Motor neuron (in vitro differentiated cells): ENCODE measurements at places on chromosomes 6 and 20.

DNA sequence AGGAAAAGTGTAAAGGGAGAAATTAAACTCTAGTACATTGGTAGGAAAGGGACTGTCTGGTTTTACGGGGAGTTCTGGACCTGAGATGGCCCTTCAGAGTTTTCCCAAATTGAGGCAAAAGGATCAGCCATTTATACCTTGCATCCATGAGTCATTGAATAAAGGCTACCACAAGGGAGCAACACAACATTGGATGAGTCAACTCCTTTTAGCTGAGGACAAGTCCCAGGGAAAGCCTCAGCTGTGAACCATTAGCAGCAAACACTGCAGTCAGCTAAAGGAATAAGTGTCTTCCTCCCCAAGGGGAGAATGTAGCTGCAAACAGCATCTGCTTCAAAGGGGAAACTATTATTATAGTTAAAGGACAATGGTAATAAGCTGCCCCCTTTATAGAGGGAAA, 468.7 kb upstream of the ID4 start:
- peak; percentile 65 for ATAC-seq

DNA sequence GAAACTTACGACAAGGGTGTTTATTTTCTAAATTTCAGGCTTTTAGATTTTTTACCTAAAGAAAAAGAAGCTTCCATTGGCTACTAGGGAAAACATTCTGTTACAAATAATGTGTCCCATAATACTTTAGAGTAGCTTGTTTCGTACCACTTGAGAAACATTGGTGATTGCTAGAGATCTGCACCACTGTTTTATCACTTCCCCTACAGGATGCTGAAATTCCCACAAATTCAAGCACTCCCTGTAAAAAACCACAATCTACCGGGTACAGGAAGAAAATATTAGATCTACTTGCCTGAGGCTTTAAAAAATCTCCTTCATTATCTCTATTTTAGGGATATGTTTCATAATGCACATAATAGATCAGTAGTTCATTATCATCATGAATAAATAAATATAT, 29.9 kb downstream of the SEL1L2 start:
- ATAC-seq: no peak

GRCh38 chr6:146581968-146582367, 16.8 kb upstream of the ADGB start:
- ATAC-seq: no peak

GRCh38 chr6:20715135-20715806, 181.0 kb downstream of the CDKAL1 start:
- no peak for ATAC-seq

DNA sequence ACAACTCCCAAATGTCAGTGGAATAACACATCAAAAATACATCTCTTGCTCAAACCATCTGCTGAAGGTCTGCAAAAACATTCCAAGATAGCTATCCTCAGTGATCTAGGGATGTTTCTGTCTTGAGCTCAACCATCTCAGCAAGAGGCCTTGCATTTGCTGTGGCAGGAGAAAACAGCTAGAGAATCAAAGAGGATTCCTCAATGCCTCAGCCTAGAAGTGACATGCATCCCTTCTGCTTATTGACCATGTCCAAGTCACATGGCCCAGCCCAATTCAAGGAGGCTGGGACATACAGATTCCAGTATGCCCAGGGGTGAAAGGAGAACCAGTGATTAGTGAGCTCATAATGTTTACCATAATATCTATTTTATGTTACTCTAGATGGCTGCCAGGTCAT, 269.5 kb downstream of the PLCB1 start:
- ATAC-seq: no peak

- ATAC-seq: no peak
These were observed 28.6 kb downstream of the ORC3 start for GRCh38 chr6:87618531-87618930.

DNA sequence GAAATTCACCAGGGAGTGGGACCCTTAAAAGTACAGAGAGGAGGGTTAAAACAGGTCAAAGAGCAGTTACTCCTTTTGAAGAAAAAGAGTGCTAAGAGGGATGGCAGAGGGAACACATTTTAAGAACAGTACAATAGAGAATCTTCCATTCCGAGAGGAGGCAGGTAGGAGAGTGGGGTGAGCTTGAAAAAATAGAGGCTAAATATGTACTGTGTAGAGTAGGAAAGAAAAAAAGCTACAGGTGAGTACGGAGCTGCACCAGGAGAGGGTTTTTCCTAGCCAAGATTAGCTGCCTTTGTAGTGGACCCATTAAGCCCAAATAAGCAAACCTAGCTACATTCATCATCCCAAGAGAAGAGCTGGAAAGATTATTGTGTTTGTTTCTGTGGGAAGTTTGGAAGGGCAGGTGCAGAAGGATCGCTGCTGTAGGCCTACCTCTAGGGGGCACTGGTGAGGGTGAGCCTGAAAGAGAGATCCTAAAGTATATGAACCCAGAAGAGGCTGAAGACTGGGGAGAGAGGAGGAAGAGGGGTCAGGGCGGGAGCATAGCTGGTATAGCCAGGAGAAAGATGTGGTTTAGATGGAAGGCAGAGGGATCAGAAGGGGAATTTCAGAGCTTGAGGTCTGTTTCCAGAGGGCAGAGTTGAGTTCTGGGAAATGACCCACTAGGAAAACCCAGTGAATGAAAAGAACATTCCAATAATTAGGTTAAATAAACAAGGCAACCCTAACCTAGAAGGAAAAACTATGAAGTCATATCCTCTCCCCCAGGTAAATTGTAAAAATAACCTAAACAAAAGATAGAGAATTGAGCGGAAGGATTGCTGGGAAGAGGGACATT, 50.2 kb upstream of the HINT3 start:
- ATAC-seq: no peak

DNA sequence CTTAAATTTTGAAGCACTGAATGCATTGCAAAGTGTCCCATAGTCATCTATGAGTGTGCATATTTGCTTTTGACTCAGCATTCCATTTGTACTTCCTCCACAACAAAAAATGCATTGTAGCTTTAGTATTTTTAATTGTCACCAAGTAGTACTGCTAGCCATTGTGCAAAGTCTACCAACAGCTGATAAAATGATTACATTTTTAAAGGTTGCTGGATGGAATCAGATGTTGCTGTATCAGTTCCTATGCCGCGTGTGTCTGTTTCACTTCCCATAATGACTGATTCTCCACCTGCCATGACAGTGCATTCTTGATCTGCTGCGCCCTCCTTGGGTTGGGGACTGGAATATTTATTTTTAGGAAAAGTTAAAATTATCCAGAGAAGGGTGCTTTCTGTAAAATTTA, 41.2 kb downstream of the SLX4IP start:
- ATAC-seq: peak; percentile 42

- ATAC-seq: peak; percentile 85
These were observed at the start of gene STMND1 for GRCh38 chr6:17101422-17102257. Gene STMND1 (plus strand): TSS chr6:17102050. CDS start chr6:17102258, 208 bp downstream.

DNA sequence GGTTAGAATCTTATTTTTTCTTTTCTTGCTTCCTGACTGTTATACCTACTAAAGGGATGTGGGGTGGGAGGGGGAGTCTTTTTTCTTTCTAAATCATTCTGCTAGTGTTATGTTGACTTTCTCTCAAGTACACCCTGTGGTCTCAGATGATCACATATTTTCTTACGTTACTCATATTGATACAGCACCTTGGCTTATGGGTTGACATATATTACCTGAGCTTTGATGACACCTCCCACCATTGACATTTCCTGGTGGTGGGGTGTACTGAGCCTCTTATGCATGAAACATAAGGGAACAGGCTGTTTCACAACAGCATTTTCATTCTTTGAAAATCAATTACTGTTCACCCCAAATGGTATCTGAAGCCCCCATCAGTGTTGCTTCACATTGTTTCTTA, 169.8 kb downstream of the MMS22L start:
- ATAC-seq: no peak

- ATAC-seq: peak; percentile 60
These were observed 1.5 kb downstream of the SIGLEC1 start for GRCh38 chr20:3710703-3711483.

DNA sequence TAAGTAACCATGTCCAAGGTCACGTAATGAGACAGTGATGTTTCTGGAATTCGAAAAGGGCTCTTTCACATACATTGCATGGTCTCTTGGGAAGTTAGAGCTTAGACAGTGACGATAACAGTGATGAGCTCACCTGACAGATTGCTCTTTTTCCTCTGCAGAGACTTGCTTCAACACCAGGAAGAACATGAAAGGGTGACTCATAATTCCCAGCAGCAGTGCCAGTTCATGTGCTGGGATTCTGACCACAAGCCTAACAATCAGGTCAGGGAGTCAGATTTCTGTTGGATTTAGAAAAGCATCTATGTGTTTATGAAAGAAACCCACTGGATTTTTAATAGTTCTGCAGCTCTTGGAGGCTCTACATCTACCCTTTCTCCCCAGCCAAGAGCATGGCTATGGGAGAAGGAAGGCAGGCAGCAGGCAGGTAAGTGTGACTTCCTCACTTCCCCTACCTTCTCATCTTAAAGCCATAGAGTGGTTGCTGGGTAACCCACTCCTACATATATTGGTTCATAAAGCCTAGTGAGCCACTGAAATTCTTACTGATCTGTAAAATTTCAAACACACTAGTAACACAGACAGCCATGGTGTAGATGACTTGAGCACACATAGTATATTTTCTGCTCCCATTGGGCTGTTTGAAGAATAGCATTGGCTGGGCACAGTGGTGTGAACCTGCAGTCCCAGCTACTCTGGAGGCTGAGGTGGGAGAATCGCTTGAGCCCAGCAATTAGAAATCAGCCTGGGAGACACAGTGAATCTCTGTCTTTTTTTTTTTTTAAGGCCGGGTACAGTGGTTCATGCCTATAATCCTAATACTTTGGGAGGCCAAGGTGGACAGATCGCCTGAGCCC, 44.4 kb upstream of the LOC128125822 start:
- peak; percentile 95 for ATAC-seq

DNA sequence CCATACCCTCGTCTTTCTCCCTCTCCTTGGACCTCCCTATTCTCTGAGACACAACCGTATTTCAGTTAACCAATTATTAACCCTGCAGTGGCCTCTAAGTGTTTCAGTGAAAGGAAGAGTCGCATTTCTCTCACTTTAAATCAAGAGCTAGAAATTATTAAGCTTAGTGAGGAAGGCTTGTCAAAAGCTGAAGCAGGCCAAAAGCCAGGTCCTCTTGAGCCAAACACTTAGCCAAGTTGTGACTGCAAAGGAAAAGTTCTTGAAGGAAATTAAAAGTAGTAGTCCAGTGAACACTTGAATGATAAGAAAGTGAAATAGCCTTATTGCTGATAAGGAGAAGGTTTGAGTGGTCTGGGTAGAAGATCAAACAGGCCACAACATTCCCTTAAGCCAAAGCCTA, 58.3 kb downstream of the SNX9 start:
- no peak for ATAC-seq

DNA sequence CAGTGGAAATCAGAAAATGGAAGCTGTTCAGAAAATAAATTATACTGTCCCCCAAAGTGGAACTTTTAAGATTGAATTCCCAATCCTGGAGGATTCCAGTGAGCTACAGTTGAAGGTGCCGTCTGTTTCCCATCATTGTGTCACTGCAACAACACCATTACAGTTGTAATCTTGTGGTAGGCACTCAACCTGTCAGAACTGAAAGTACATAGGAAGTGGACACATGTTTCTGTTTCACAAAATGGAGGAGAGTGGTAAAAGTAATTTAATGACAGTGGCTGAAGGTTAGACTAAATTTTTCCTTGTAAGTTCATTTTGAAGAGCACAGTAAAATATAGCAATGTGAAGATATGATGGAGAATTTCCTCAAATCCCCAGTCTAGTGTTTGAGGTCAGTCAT, 70.0 kb downstream of the CD109 start:
- no peak for ATAC-seq

- no peak for ATAC-seq
These were observed 509.1 kb downstream of the PKHD1 start for GRCh38 chr6:51578362-51578761.

- no peak for ATAC-seq
These were observed 25.9 kb downstream of the POM121L2 start for GRCh38 chr6:27286141-27286540.

DNA sequence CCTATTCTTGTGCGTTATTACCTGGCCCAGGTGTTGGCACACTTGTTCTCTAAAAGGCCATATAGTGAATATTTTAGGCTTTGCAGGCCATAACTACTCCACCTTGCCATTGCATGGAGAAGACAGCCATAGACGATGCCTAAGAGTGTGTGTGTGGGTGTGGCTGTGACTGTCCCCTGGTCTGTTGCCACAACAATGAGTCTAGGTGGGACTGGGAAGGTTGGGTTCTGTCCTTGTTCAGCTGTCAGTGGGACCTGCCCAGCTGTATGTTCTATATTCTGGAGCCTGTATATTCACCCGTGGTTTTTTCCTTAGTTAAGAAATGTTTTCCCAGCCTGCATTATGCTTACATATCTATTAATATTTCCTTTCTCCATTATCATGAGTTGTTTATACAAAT, 38.6 kb downstream of the CEP43 start:
- no peak for ATAC-seq

DNA sequence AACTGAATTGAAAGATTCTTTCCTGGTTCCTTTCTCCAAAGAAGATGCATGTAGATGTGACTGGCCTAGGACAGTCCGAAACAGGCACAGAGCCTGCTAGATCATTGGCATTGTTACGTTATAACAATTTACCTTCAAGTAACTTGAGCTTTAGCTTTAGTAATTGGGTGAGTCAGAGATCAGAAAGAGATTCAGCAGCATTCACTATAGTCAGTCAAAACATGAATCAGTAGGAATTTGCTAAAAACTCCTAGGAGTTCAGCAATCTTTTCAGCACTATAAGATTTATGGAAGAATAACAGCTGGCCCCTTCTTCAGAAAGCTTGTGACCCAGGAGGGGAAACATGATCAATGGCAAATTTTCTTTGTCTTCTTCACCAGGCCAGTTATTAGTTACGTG, 281.7 kb upstream of the PRDM1 start:
- peak; percentile 44 for ATAC-seq

- no peak for ATAC-seq
These were observed 5.5 kb downstream of the CD40 start for GRCh38 chr20:46123482-46124245.

- ATAC-seq: no peak
These were observed 222.8 kb upstream of the CITED2 start for GRCh38 chr6:139597087-139597763.

- no peak for ATAC-seq
These were observed 150.5 kb downstream of the TBC1D32 start for GRCh38 chr6:121183742-121184141.

GRCh38 chr6:90385759-90386313, 89.2 kb upstream of the BACH2 start:
- ATAC-seq: no peak

GRCh38 chr6:11496152-11497060, 41.1 kb upstream of the TMEM170B start:
- peak; percentile 89 for ATAC-seq

- no peak for ATAC-seq
These were observed 466.1 kb downstream of the BTBD3 start for GRCh38 chr20:12383821-12384220.
